ENCODE measurements at places on chromosomes 2 and 18. TPM values are rescaled to one million over a fixed set of nuclear protein-coding genes. Genes with fewer than 3 reads are reported as not detected.

LIPG gene
- polyA plus RNA-seq, result 4.6 TPM

SEMA4C gene
- 27.4 TPM for polyA plus RNA-seq

CABYR gene
- polyA plus RNA-seq, result 2.2 TPM

DSG2 gene
- not detected for polyA plus RNA-seq

SLC8A1 gene
- polyA plus RNA-seq, result 12.2 TPM

TRAPPC8 gene
- polyA plus RNA-seq, result 40.4 TPM

GPR155 gene
- polyA plus RNA-seq, result 7.1 TPM

ANKAR gene
- polyA plus RNA-seq, result 7.7 TPM

GALR1 gene
- 0.22 TPM for polyA plus RNA-seq

MROH2A gene
- polyA plus RNA-seq, result not detected
